ENCODE measurements at places on chromosomes 3 and 15.

GRCh38 chr3:119211193-119211592 lies 29.5 kb downstream of the B4GALT4 start:
- DNase-seq, result no peak

GRCh38 chr3:131669600-131669999 lies 166.8 kb upstream of the MRPL3 start:
- no peak for DNase-seq

DNA sequence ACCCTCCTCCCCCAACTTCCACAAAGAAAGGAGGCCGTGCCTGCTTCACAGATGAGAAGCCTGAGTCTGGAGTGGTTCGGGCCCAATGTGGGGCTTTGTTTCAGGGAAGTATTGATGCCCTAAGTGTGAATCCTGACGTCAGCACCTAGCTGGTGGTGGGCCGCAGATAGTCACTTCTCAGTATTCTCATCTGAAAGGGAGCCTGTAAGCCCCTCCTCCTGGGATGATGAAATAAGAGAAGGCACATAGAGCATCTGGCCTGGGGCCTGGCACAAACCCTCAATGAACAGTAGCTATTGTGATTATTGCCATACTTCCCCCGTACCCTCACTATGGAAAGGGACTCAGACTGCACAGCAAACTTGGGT lies 24.8 kb downstream of the LINGO1 start:
- DNase-seq, result peak; percentile 35

DNA sequence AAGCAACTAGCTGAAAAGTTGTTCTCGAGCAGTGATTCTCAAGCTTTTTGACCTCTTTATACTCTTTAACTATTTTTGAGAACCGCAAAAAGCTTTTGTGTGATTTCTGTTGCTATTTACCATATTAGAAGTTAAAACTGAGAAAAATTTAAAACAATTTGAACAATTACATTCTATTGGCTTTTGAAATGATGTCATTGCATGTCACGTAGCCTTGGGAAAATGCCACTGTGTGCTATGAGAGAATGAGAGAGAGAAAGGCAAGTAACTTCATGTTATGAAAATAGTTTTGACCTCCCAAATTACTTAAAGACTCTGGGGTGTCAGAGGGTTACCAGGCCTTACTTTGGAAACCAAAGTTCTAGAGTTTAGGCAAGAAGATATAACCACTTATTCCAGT lies 8.0 kb downstream of the USP13 start:
- DNase-seq, result no peak

GRCh38 chr3:40913641-40914040 lies 285.7 kb upstream of the CTNNB1 start:
- no peak for DNase-seq

- DNase-seq, result peak; percentile 33
Observed at GRCh38 chr3:71955240-71956068, 170.5 kb upstream of the PROK2 start.

GRCh38 chr15:77966540-77967234 lies 110.8 kb downstream of the TBC1D2B start:
- DNase-seq, result peak; percentile 35

DNA sequence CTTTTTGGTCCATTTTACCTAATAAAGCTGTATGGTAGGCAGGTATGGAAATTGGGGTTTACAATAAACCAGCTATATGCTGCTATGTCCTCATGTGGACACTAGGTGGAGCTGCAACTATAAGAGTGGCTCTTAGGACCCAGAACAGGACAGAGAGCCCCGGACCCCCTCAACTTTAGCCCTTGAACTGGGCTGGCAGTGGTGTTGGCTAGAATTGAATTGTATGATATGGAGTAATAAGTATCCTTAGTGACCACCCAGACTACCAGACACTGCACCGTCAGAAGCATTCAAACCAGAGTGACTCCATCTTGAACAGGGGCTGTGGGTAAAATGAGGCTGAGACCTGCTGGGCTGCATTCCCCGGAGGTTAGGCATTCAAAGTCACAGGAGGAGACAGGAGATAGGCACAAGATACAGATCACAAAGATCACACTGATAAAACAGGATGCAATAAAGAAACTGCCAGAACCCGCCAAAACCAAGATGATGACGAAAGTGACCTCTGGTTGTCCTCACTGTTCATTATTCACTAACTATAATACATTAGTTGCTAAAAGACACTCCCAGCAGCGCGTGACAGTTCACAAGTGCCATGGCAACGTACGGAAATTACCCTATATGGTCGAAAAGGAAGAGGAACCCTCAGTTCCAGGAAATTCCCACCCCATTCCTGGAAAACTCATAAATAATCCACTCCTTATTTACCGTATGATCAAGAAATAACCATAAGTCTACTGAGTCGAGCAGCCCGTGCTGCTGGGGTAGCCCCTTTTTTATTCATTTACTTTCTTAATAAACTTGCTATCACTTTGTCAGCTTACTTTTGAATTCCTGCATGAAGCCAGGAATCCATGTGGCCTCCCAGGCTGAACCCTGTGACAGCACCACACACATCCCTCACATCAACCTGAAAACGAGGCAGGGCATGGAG lies 68.7 kb upstream of the BLM start:
- DNase-seq, result peak; percentile 14

- no peak for DNase-seq
Observed at GRCh38 chr3:193987186-193987585, 148.8 kb upstream of the HES1 start.

GRCh38 chr3:152309535-152310307 lies 41.0 kb downstream of the MBNL1 start:
- no peak for DNase-seq

- DNase-seq, result no peak
Observed at GRCh38 chr3:27633224-27633545, 88.9 kb downstream of the EOMES start.

DNA sequence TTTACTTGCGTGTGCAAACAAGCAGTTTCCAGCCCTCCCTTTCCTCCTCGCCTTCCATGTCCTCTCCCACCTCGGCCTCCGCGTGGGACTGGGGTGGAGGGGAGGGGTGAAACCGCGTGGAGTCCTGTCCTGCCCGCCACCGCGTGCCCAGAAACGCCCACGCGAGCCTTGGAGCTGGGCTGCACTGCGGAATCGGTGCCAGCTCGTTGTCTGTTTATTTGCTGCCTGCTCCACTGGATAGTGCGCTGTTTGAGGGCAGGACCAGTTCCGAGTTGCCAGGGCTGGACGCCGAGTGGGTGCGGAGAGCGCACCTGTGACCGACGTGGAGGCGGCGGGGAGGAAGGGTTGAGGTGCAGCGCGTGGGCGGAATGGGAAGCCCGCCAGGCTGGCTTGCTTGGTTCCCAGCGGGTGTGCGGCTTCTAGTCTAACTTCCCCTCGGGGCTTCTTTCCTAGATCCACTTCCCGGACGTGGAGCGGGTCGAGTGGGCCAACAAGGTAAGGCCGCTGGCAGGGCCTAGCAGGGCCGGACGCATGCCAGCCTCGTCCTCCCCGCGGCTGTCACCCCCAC lies 17.3 kb downstream of the ESYT3 start:
- no peak for DNase-seq

DNA sequence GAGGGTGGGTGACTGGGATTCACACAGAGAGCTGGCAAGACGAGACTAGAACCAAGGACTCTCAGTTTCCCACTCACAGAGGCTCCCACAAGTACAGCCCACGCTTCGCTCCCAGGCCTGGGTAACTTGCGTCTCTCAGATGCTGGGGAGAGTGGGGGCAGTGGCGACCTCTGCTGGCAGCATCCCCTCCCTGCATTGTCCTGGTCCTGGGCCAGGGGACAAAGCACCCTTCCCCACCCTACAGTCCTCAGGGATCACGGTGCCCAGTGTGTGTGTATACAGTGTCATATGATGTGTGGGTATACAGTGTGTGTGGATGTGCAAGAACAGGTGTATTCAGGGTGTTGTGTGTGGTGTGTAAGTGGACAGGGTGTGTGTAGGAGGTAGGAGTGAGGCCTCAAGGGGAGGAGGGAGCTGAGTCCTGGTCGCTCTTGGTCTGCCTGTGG lies 12.8 kb downstream of the VILL start:
- DNase-seq, result peak; percentile 79

DNA sequence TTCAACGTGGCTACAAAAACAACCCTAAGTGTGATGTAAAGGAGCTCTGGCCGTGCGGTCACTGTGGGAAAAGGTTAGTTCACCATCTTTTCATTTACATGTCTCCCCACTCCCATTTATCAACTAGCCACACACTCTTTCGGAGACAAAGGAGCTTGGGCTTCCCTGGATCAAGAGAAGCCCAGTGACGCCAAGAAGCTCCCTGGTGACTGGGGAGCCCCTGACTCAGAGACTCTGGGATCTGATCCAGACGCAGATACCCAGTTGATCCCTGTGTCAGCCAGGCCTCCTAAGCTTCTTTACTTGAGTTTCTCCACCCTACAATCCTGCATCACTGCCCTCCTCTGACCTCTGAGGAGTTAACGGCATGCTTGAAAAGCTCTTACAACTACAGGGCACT lies 43.9 kb downstream of the HEG1 start:
- no peak for DNase-seq

GRCh38 chr3:169085827-169086226 lies 577.7 kb downstream of the MECOM start:
- DNase-seq, result no peak

GRCh38 chr3:38756892-38757291 lies 59.1 kb downstream of the SCN10A start:
- no peak for DNase-seq

DNA sequence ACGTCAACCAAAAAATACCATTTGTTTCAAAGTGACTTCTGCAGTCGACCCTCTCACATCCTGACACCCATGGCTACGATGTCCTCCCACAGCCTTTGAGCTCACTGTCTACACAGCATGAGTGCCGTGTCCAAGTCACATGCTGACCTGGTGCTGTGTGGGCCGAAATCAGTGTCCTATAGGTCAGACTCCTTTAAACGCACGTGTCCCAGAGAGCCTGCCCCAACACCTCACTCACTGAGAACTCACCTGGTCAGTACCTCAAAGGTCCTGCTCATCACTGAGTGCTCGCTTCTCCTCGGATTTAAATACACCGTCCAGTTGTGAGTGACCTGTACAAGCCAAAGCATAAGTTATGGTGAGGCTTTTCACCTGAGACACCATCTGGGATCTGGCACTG lies 83.3 kb downstream of the OCA2 start:
- no peak for DNase-seq

- no peak for DNase-seq
Observed at GRCh38 chr3:111901637-111902036, 42.6 kb downstream of the PHLDB2 start.

DNA sequence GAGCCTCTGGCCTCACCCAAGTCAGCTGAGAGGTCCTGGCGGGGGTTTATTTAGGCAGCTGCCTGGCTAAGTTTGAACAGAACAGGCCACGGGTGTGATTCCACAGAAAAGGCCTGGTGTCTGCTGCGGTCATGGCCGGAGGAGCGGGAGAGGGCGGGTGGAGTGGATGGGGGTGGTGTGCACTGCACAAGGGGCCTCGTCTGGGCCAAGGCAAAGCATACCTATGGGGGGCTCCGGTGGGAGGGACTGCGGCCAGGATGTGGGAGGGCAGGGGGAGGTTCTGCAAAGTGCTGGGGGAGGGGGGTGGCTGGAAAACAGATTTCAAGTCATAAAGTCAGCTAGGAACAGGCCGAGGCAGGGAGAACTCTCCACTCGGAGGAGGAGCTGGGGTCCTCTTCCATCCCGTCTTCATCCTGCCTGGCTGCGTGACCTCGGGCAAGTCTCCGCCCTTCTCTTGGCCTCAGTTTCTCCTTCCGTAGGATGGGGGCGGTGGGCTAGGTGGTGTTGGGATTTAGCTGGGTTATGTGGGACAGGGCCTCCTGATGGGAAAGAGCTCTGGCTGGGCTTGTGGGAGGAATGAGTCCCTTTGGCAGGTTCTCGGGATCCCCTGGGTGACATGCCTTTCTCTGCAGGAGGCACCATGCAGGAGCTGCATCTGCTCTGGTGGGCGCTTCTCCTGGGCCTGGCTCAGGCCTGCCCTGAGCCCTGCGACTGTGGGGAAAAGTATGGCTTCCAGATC lies 878 bp downstream of the ISLR start:
- DNase-seq, result no peak

DNA sequence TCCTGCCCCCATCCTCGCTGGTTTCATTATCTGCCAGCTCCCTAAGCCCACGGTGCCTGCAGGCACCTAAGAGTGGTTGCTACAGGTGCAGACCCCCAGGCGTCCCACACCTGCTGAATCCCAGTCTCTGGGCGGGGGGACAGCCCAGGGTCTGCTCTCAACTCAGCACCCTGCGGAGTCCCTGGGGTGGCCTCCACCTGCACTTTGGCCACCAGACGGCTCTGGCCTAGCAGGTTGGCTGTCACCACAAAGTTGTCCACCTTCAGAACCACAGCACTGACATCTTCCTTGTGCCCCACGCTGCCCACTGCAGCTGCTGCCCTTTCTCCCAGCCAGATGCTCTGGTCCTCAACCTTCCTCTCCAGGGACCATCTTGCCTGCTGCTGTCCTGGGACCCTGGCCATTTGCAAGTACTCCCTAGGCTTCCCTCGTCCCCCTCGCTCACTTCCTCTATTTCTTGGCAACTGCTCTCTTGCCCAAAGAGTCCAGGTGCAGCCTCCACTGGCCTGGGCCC lies 34.9 kb upstream of the SNRPA1 start:
- no peak for DNase-seq

- DNase-seq, result no peak
Observed at GRCh38 chr15:58697220-58697619, 52.3 kb downstream of the ADAM10 start.

- DNase-seq, result no peak
Observed at GRCh38 chr3:163011596-163011995, 1515.0 kb downstream of the OTOL1 start.

- no peak for DNase-seq
Observed at GRCh38 chr3:46947981-46948791, 28.4 kb downstream of the CCDC12 start.

DNA sequence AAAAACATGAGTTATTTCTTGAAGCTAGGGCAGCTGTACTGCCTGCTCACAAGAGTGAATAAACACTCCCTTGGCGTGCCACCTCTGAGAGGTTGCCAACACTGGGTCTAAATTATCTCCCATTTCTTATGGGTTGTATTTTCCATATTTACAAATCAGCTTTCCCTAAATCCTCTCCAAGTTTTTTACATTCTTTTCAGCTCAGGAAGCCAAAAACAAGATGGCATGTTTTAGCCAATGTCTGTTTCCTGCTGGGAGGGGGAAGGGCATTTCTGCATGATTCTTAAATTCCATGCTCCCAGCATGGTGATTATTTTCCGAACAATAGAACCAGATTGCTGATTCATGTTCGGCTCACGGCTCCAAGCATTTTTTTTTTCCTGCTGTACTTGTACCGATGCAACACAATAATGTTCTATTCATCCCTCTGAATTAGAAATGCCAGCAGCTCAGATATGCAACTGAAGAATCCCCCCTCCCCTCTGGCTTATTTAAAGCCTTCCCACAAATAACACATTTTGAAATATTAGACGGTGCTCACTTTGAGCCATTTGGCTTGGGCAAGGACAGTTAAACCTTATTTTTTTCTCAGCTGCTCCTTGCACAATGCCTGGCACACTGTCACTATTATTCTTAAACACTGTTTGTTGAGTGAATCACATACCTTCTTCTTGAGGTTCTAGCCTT lies 252.5 kb downstream of the THRB start:
- no peak for DNase-seq

Measured in amygdala (tissue), 56 donors.